ENCODE measurements at places on chromosomes 3 and 15.
A peak's percentile ranks its signal among the peaks of the same experiment; 100 is the strongest.

DNA sequence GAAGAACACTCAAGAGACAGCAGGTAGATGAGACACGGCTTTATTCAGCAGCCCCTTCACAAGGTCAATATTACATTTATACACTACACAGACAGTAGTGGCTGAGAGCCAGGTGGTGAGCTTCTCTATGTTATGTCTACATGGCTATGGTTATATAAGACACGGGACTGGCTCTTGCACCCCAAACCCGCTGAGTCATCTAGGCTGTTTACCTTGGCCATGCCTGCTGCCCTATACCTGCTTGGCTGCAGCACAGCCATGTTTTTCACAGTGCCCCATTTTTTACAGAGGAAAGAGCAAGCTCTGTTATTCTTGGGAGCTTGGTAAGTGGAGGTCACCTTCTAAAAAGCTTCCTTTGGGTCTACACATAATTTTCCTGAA lies 231.6 kb downstream of the IGSF11 start:
- DNase-seq, result no peak

DNA sequence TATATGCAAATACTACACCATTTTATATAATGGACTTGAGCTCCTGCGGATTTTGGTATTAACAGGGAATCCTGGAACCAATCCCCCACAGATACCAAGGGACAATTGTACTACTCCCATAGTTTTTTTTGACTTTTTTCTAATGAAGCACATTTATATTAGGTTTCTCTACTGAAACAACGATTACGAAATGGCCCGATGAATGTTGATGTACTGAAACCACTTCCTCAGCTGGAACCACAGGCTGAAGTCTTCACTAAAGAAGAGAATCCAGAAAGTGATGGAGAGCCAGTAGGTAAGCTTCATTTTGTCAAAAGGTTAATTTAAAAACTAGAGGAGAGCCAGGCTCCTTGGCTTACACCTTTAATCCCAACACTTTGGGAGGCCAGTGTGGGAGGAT lies 121.5 kb upstream of the LRRFIP2 start:
- DNase-seq, result no peak

DNA sequence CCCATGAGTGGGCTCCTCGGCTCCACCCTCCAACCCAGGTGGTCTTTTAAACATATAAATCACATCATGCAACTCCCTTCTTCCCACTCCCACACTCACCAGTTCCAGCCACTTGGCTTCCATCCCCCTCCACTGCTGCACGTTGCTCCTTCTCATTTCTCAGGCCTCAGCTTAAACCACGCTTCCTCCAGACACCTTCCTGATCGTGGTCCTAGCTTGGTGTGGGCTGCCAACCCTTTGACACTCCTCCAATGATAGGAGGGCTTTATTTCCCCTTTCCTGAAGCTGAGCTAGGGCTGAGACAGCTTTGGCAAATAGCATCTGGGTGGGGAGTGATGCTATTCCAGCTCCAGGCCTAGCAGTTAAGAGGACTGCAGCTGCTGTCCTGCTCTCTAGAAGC lies 130.1 kb downstream of the SRGAP3 start:
- DNase-seq, result no peak

DNA sequence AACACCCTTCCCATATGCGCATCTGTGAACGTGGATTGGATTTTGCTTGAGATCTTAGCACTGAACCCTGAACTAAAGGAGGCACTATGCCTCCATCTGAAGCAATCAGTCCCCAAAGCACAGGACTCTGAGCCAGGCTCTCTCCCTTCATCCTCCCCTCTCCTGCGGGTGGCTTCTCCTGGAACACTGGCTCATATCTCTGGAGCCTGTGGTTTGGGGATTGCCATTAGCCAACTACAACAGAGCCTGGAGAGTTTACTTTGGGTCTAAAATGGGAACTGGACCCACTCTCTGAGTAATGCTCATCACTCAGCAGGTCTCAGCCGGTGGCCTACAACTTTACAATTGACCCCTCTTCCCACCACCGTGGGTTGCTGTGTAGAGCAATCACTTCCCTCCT lies 190.8 kb upstream of the HES1 start:
- DNase-seq, result no peak

GRCh38 chr3:116339441-116340028 lies 105.8 kb downstream of the LSAMP start:
- DNase-seq, result no peak

DNA sequence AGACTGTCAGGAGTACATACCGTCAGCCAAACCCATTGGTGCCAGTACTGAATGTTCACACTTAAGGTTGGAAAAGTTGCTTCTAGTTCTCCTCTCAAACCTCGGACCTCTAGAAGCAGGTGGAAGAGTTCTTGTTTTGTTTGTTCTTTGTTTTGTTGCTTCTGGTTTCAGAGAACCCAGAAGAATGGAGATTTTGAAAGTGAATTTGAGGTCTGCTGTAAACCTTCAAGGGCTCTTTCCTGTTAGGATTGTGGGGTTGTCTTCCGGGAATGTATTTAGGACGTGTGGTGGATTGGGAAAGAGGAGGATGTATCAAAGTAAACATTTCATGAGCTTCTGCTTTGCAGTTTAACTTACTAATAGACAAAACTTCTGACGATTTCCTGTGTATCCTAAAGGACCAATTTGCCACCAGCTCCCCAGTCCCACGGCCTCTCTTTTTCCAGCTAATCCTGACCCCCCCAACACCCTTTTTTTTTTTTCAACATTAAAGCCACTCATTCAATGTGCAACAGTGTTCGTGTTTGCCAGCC lies 50.3 kb downstream of the FILIP1L start:
- no peak for DNase-seq

- no peak for DNase-seq
Measured at GRCh38 chr3:11662392-11662990, 18.8 kb upstream of the VGLL4 start.

- DNase-seq, result no peak
Measured at GRCh38 chr3:181791056-181791955, 79.6 kb downstream of the SOX2 start.

GRCh38 chr3:175105066-175105465 lies 245.9 kb downstream of the NAALADL2 start:
- no peak for DNase-seq

GRCh38 chr3:73365756-73366397 lies 258.9 kb downstream of the PDZRN3 start:
- DNase-seq, result no peak

GRCh38 chr3:122392868-122393844 lies 9.2 kb downstream of the FAM162A start:
- DNase-seq, result no peak

- no peak for DNase-seq
Measured at GRCh38 chr3:128411574-128412064, 55.1 kb downstream of the DNAJB8 start.

DNA sequence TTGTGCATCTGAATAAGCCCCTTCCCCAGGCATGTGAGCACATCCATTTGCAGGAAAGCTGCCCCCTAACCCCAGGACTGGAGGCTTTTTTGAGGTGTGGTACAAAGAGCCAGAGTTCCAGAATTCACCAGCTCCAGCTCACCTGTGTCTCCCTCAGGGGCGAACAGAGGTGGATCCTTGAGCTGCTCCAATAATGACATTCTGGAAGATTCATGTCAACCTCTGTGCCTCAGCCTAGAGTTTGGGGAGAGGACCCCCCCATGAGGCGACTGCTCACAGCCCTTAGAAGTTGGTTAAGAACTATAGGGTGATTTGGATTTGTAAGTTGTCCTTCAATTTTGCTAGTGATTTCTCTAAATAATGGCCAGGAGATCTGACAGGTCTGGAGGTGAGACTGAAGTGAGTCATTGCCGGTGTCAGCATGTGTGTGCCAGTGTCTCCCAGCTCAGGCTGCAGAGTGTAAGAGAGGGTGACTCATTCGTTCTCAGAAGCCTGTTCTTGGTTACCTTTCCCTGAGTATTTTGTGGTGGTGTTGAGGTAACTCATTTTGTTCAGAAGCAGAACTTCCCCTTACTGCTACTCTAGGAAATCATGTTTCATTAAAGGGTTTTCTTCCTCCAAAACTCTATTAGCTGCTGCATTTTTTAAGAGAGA lies 136.9 kb upstream of the TOPAZ1 start:
- peak; percentile 20 for DNase-seq

DNA sequence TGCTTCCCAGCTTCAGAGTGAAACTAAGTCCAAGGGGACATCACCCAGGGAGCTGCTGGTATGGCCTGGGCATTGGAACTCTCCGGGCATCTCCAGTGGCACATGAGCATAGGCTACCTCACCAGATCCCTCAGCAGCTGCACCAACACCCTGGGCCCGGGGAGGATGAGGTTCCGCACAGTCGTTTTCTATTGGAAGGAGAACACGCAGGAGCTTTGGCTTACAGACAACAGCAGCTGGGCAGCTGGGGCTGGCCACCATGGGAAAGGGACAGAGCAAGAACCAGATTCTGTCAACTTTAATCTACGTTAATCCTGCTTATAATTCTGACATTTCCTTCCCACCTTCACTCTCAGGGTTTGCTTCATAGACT lies 65.5 kb downstream of the MYO1E start:
- no peak for DNase-seq

DNA sequence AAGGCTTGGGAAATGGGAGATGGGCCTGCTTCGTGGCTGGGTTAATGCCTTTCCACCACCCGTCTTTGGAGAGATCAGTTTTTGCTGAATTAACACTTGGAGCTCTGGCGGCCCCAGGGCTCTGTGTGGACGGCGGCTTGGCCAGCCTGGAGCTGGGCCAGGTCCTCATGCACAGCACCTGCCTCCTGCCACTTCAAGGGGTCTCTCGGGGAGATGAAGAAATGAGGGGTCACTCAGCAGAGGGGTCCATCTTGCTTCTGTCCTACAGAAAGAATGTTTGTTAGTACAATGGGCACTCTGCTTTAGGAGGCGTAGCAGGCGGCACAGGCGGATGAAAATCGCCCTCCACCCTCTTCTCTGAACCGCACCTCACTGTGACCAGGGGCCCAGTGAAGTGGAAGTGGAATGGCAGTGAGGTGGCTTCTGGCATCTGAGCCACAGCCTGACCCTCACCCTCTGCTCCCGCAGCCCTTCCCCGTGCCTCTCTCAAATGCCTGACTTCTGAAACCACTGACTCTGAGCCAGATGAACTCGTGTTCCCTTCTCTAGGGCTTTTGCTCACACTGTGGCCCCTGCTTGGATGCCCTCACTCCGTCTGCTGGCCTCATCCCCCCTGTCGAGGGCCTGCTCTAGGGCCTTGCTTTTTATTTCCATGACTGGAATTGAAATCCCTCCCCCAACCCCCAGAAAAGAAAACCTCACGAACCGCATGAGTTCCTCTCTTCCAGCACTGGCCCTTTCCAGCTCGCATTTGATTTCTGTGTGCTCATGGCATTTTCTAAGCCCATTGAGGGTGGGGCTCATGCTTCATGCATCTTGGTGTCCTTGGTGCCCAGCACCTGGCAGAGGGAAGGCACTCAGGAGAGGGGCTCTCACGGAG lies 42.2 kb downstream of the CHDH start:
- no peak for DNase-seq

GRCh38 chr15:101027273-101027901 lies 108.2 kb downstream of the LRRK1 start:
- DNase-seq, result no peak

- DNase-seq, result no peak
Measured at GRCh38 chr3:123143669-123144411, 57.9 kb upstream of the SEC22A start.

DNA sequence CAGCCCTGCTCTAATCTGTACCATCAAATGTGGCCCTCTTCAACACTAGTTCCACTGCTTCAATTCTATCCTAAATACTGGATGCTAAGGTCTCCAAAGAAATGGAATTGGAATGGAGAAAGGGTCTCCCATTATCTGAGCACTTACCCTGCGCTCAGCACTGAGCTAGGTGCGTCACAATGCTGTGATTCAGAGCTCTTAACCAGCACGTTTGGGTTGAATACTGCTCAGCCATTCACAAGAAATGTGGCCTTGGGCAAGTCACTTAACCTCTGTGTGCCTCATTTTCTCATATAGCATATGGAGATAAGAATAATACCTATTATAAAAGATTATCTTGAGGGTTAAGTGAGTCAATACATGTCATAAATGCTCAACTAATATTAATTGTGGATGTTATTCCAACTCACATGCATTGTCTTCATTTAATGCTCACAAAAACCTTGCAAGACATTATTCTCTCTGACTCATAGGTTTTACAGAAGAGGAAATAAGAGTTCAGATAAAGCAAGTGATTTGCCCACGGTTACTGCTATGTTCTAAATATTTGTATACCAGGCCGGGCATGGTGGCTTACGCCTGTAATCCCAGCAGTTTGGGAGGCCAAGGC lies 27.4 kb upstream of the SRGAP3 start:
- DNase-seq, result no peak

DNA sequence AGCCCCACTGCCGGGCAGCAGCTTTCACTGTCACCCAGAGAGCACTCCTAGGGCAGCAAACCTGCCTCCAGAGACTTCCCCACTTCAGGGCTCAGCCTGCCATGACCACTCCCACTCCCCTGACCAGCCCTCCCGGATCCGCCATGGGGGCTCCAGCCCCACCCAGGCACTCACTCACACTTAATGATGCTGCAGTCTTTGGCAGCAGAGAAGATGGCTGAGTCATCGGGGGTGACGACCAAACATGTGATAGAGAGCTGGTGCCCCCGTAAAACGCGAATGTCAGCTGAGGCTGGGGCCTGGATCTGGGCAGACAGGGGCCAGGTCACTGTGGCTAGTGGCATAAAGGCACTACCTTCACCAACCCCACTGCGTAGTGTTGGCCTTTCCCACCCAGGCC lies 4.7 kb downstream of the RRP9 start:
- DNase-seq, result no peak

GRCh38 chr3:146817704-146818103 lies 212.6 kb upstream of the PLSCR5 start:
- no peak for DNase-seq

GRCh38 chr3:15861163-15861562 lies 63.4 kb upstream of the ANKRD28 start:
- no peak for DNase-seq

- DNase-seq, result no peak
Measured at GRCh38 chr15:70213794-70214193, 116.1 kb upstream of the TLE3 start.

DNA sequence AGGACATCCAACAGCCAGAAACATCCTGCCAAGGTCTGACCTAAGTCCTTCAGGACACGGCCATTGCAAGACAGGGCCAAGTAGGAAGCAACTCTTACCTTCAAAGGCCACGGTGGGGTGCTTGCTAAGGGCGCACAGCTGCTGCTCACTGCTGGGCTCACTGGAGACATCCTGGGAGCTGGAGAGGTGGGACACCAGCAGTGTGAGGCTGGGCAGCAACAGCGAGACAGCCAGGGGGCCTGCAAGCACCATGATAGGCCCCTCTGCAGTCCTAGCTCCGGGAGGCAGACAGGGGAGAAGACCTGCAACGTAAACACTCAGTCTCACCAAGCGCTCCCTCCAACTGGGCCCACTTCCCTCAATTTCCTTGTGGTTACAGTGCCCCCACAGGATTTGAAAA lies 79.2 kb downstream of the SEMA5B start:
- no peak for DNase-seq

- peak; percentile 59 for DNase-seq
Measured at GRCh38 chr3:46208167-46208704, at the start of gene CCR1. TSS of gene CCR1 (minus strand) at chr3:46208313. CDS start at chr3:46204313, 4,000 bp downstream.

DNA sequence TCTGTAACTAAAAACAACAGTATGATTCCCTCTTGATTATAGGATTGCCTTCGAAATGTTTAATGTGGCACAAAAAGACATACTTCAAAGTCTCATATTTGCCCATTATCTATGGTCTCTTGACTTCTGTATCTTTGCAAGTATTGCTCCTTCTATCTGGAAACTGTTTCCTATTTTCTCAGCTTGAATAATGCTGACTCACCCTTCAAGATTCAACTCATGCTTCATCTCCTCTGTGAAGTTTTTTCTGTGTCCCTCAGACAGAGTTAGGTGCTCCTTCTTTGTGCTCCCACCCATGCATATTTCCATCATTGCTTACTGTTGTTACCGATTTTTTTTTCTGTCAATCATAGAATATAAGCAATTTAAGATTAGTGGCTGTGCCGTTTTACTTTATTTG lies 192.8 kb upstream of the ROBO1 start:
- no peak for DNase-seq

Measured in stimulated activated CD4-positive, alpha-beta T cell treated with anti-CD3 and anti-CD28 coated beads, TNF-alpha, amount 100 ng/mL, for 24 hours (primary cell).